Mucosa of descending colon (tissue), 3 donors: ENCODE measurements at places on chromosomes 2 and 18.

DNA sequence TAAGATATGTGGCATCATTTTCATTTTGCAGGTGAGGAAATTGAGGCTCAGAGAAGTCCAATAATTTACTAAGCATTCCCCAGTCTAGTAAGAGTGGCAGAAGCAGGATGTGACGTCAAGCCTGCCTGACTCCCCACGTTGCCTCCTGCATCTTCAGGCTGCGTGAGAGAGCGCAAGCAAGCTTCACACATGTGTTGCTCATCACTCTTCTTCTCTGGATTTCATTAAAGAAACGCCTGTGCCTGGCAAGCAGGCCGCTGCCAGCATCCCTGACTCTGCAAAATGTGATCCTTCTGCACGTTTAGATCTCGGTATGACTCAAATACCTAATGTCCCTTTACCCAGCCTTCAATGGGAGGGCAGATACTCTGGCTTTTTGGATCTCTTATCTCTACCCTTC, 96.8 kb downstream of the PRKCE start:
- DNase-seq, result no peak

DNA sequence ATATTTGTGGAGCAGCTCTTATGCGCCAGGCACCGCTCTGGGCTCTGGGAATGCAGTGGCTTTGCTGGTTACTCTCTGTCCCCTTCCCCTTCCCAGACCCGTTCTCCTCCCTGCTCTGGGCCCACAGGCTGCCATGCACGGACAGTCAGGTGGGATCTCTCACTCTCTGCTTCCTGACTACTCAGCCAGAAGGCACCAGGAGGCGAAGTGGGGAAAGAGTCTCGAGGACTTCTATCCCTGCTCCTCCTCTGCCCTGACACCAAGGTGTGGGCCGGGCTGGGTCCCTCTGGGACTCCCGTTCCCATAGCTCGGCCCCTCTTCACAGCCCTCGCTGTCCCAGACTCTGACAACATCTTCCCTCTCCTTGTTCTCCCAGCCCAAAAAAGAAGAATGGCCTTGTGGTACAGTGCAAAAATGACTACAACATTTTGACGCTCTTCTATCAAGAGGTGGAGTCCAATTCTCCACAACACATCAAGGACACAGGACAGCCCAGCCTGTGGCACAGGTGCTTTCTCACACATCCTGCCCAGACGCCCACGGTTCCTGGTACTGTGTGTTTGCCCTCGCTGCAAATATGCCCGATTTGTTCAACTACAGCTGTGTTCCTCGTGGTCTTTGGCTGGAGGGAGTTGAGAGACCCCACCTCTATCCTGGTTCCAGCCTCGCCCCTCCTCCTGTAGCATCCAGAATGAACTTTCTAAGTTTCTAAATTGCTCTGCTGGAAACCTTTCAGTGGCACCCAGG, 14.0 kb upstream of the DUSP2 start:
- DNase-seq, result no peak

GRCh38 chr2:149988361-149988760, 400.8 kb upstream of the MMADHC start:
- DNase-seq, result no peak

DNA sequence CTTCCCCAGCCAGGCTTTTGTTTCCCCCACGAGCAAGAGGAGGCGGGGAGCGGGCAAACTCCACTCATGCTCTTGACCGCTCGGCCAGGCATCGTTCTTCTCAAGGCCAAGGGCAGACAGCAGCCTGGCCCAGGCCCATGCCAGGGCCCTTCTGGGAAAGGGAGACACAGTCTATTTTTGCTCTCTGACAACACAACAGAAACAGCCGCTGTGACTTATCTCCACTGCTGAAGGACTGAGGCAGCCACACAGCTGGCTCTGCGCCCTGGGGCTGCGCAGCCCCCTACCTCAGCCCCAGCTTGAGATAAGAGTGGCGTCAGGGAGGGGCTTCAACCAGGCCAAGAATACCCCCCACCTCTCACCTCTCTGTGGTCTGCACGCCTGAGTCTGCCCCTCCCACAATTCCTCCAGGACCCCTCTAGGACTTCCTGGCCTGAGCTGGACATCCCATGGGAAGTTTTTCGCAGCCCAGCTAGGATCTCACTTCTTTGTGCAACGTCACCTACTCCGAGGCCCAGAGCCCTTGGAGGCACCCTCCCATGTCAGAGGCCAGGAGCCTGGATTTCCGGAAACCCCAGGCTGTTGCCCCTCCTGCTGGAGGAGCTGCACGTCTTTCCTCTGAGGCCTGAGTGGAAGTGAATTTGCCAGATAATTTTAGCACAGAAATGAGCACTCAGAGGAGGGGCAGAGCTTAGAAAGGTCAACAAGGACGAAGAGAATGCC, 118.9 kb upstream of the OTOS start:
- DNase-seq, result no peak

DNA sequence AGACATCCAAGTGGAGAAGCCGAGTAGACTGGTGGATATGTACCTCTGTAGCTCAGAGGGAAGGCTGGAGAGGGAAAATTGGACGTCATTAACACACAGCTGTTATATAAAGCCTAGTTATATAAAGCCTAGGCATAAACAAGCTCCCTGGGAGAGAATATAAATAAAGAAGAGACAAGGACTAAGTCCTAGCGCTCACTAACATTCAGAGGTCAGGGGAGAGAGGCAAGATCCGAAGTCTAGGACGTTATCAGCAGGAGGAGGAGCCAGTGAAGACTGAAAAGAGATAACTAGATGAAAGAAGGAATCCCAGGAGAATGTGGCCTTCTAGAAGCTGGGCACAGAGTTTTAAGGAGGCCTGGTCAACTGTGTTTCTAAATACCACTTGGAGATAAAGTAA, 55.3 kb downstream of the NOL10 start:
- DNase-seq, result no peak

DNA sequence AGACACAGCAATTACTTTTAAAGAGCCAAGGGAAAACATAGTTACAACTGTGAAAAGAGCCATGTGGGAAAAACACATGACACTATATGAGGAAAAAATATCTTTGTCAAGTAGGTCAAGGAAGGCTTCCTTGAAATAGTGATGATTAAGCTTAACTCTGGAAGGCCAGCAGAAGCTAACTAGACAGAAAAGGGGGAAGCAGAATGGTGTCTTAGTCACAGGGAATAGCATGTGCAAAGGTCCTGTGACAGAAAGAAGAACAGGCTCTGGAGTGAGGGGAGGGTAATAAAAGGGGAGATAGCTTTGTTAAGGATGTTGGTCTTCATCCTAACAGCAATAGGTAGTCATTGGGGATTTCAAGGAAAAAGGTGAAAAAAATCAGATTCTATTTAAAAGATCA, 64.0 kb downstream of the ARHGAP25 start:
- no peak for DNase-seq

DNA sequence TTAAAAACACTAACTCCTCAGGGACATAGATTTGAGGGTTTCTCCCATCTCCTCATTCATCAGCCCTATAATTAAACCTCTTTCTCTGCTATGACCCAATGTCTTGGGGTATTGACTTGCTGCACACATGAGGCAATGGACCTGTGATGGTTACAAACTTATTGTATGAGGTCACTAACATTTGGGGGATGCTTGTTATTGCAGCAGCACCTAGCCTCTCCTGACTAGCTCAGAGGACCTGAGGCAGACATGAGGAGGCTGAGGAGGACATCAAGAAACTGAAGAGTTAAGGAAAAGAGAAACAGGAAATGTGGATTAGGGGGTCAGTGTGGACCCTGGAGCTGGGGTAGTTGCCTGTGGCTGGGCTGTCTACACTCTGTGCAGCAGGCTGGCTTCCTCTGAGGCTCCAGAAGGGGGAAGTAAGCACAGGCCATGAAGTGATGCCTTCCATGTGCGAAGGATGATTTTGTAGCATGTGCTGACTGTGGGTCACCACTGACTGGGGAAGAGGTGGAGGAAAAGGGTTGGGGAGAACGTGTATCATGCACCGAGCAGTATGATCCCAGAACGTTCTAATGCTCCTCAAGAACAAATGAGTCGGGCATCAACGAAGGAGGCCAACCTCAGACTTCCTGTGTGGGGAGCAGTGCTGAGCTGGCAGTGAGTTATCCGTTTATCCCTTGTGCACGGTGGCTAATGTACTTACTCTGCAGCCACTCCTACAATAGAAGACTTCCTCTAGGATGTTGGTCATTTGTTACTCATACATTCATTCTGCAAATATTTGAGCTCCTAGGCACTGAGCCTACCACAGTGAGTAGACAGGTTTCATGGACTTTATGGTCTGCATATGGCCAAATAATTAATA, 42.1 kb upstream of the RFX8 start:
- no peak for DNase-seq

GRCh38 chr2:209348433-209348832, 75.4 kb upstream of the MAP2 start:
- DNase-seq, result no peak

DNA sequence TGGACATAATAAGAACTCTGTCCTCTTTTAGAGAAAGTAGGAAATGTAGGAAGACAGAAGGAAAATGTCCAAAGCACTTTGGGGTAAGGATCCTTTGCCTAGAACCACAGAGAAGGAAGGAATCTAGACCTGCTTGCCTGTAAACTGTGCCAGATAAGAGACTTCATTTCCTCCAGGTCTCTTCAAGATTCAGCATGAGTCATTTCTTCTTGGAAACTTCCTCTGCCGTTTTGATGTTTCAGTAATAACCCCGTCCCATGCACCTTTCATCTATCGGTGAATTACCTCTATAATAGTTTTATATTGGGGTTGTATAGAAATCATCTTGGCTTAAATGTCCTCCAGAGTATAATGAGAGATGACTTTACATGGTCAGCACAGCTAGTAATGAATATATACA, 63.2 kb upstream of the LRATD1 start:
- no peak for DNase-seq

DNA sequence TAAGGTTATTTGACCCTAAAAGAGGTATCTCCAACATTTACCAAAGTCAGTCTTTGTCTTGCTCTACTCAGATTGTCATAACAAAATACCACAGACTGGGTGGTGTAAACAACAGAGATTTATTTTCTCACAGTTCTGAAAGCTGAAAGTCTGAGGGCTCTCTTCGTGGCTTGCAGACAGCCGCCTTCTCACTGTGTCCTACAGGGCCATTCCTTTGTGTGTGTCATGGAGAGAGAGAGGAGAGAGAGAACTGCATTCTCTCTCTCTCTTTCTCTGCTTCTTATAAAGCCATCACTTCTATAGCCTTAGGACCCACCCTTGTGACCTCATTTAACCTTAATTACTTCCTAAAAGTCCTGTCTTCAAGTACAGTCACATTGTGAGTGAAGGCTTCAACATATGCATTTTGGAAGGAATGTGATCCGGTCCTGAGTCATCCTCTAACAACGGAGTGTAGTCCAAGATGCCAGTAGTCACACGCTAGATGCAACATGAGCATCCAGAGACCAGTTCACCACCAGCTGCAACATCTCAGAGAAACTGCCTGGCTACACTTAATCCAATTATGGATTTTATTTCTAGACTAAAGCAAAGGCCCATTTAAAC, 130.2 kb downstream of the CD226 start:
- no peak for DNase-seq

DNA sequence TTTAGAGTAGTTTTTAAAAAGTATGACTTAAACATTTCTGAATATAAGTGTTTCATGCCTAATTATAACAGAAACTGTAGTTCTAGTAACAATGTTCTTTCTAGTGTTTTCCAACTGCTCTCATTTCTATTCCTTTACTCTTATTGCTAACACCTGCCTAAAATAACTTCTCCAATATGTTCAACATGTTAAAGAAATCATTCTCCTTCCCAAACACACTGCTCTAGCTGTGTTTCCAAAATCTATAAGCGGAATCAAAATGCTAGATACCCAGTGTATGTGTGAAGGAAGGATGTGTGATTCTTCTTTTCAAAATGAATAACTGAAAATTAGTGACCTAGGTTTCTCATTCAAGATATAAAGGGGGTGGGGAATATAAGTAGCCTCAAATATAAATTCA, 89.1 kb downstream of the ATAD2B start:
- no peak for DNase-seq

- peak; percentile 27 for DNase-seq
These were observed 125.4 kb upstream of the RNF152 start for GRCh38 chr18:62018034-62018758.

DNA sequence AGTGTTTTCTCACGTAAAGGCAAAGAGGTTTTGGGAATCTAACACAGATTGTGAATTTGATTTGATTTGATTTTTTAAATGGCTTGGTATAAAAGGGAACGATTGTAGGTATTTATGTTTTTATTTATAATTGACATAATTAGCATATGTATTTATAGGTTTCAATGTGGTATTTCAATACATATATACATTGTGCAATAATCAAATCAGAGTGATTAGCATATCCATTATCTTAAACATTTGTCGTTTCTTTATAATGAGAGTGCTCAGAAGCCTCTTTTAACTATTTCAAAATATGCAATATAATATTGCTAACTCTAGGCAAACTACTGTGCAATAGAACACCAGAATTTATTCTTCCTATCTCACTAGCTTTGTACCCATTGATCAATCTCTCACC, 35.1 kb upstream of the CDH2 start:
- DNase-seq, result no peak

GRCh38 chr2:197868206-197868605, 63.8 kb downstream of the PLCL1 start:
- no peak for DNase-seq

DNA sequence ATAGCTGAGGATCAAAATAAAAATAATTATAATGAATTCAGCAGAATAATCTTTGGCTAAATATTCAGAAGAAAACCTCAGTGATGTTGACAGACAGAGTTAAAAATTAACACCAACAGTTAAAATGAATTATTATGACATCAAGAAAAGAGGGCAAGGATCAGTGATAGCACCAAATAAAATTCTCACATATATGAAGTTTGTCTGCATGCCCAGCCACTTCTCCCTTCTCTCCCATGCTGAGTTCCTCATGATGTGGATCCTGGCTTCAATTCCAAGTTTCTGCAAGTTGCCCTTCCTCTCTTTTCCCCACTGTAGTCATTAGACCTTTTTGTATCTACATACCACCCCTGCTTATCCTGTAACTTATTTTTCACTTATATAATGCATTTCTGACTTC, 6.8 kb downstream of the STRADB start:
- DNase-seq, result no peak

DNA sequence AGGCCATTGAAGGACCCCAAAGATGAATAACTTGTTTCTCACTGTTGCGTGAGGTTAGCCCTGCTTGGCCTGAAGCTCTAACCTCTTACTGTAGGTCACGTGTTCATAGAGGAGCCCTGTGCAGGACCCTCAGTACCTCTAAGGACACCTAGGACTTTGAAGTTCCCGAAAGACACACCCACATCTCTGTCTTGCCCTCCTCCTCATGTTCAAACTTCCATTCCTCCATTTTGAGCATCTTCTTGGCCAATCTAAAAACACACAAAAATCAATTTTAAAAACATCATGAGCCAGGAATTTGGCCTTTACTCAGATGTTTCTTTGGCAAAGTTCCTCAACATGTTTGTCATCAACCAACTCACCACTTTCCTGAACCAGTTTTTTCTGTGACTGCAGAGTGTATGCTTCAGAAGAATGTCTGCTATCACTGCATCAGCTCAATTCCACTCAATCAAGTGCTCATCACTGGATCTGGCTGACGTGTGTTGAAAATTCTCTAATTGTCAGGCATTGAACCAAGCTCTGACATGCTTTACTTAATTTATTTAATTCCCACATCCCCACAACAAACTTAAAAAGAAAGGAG, 101.6 kb downstream of the AP1S3 start:
- DNase-seq, result no peak

GRCh38 chr18:62437235-62438017, 85.4 kb upstream of the ZCCHC2 start:
- peak; percentile 72 for DNase-seq

GRCh38 chr2:169275696-169276444, 86.5 kb downstream of the LRP2 start:
- DNase-seq, result no peak
